ENCODE measurements at places on chromosomes 13 and 19. TPM values are rescaled to one million over a fixed set of nuclear protein-coding genes. Genes with fewer than 3 reads are reported as not detected.

The TMEM190 gene
- 3.7 TPM for total RNA-seq

The MAB21L1 gene
- 48.7 TPM for total RNA-seq

The GIPC1 gene
- total RNA-seq, result 53.4 TPM

- DNase-seq, result no peak
Observed at GRCh38 chr13:44294876-44295275, 78.7 kb upstream of the SERP2 start.

DNA sequence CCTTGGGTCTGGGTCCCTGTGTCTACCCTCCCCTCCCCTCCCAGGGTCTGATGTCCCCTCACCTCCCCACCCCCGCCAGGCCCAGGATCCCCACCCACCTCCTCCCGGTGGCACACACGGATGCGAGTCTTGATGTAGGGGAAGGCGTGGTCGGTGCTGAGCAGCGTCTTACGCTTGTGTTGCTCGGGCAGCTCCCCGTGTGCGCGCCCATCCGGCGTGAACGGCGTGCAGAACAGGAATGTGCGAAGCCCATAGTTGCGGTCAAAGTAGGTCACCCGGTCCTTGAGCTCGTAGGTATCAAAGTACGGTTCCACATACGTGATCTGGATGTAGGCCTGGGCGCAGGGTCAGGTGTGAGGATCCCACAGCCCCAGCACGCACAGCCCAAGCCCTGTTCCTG, 4.4 kb upstream of the KANK2 start:
- DNase-seq, result no peak

GRCh38 chr19:7177926-7178325, 108.4 kb downstream of the ZNF557 start:
- no peak for DNase-seq

The BLOC1S3 gene
- total RNA-seq, result 8.1 TPM

The RFPL4AL1 gene
- total RNA-seq, result 0.96 TPM

GRCh38 chr19:10013316-10013715, at the start of gene RDH8:
Gene RDH8, plus strand, starts transcription at chr19:10013483. Its CDS starts 15 bp downstream, at chr19:10013498.
- DNase-seq, result no peak

The CYP2F1 gene
- not detected for total RNA-seq

- no peak for DNase-seq
Observed at GRCh38 chr19:30743702-30744101, 371.5 kb downstream of the ZNF536 start.

- DNase-seq, result no peak
Observed at GRCh38 chr13:30808600-30808999, 73.3 kb downstream of the ALOX5AP start.

DNA sequence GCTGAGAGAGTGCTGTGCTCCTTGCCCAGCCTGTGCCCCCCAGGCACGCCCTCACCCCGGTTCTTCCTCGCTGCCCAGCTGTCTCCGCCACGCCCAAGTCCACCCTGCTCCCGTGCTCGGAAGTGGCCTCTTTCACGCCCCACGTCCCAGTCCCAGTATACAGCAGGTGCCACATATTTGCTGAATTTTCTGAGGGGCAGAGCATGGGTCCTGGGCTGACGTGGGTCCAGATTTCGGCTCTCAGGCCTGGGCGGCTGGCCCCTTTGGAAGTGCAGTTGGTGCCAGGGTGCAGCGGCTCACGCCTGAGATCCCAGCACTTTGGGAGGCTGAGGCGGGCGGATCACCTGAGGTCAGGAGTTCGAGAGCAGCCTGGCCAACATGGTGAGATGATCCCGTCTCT, 3.4 kb downstream of the HCN2 start:
- no peak for DNase-seq

- no peak for DNase-seq
Observed at GRCh38 chr13:70613295-70613694, 505.0 kb upstream of the KLHL1 start.

- no peak for DNase-seq
Observed at GRCh38 chr13:109314101-109314500, 472.3 kb downstream of the IRS2 start.

The FCER2 gene
- total RNA-seq, result not detected

The PSG1 gene
- not detected for total RNA-seq

DNA sequence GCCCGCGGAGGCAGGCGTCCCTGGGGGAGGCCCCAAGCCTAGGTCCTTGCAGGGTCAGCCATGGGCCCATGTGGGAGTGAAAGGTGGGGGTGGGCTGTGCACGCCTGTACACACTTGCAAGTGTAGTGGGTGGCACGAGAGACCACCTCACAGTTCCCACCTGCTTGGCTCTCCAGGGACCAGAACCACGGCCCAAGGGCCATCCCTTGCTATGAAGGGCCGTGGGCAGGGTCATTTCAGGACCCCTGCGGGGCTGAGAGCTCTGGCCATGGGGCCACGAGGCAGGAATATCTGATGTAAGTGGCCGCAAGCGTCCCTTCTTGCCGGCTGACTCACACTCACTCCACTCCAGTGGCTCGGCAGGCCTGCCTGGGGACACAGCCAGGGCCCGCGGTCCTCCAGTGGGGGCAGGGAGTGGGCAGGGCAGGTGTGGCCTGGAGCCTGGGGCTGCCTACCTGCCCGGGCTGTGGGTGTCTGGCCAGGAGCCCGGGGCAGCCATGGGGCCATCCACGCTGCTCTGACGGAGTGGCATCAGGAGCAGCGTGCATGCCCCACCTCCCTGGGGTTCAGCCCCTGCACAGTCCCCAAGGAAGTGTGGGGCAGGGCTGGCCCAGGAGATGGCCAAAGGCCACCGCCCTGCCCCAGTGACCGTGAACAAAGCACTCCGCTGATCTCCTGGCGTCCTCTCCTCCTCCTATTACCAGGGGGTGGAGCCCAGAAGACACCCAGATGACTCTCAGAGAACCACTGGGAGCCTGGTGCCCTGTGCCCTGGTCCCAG, 8.6 kb upstream of the MKNK2 start:
- peak; percentile 51 for DNase-seq

GRCh38 chr19:48133094-48133493, 22.5 kb upstream of the PLA2G4C start:
- DNase-seq, result no peak

DNA sequence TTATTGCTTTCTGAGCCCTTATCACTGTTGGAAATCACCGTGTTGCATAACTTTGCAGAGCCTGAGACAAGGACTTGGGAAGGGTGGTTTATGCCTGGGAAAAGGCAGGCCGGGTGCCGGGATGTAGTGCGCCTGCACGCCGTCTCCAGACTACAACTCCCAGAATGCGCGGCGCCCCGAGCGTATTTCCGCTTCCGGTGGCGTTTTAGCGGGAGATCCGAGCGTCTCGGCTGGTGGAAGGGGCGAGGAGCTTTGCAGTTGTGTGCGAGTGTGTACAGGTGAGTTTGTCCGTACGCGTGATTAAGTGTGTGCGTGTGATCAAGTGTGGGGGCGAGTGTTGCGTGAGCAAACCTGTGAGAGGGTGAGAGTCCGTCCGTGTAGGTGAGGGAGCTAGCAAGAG, 75.4 kb downstream of the PEG3 start:
- peak; percentile 79 for DNase-seq

The PRR19 gene
- total RNA-seq, result 1.6 TPM

The TMIGD2 gene
- total RNA-seq, result not detected

DNA sequence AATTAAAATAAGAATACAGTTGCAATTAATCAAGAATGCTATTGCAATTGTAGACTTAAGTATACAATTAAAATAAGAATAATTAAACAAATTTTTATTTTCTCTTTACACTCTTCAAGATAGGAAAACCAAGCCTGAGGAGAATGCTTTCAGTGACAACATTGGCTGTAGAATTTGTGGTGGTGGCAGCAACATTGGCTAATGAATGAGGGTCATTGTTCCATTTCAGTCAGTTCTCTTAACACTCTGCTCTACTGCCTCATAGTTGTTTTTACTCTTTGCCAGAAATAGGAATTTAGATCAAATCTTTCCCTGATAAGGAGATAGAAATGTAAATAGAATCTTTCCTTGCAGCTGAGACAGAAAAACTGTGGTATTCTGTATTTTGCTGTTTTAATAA, 391.6 kb downstream of the PCDH20 start:
- DNase-seq, result no peak

- DNase-seq, result no peak
Observed at GRCh38 chr13:100725472-100725871, 50.9 kb upstream of the TMTC4 start.

- no peak for DNase-seq
Observed at GRCh38 chr19:29923653-29924052, 18.4 kb upstream of the URI1 start.

DNA sequence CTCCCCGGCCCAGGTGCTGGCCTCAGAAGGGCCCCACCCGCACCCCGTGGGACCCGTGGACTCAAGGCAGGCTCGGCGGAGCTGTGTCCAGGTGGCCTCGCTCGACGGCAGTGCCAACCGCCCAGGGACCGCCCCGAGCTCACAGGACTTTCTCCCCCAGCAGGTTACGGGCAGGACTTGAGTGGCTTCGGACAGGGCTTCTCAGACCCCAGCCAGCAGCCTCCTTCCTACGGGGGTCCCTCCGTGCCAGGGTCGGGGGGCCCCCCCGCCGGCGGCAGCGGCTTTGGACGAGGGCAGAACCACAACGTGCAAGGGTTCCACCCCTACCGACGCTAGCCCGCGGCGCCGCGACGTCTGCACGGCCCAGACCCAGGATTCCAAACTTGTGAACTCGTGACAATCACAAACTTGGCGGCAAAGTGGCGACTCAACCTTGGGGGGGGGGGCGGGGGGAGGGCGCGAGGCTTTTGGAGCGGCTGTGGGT, 3.6 kb upstream of the RPS15 start:
- DNase-seq, result no peak

The SRRM5 gene
- 0.51 TPM for total RNA-seq

DNA sequence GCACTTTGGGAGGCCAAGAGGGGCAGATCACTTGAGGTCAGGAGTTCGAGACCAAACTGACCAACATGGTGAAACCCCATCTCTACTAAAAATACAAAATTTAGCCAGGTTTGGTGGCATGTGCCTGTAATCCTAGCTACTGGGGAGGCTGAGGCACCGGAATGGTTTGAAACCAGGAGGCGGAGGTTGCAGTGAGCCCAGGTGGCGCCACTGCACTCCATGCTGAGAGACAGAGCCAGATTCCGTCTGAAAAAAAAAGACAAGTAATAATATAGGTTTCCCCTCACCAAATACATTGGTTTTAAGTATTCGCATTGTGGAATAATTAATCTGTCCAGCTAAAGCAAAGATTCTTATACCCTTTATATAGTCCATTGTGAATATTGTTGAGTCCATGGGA, 1544.6 kb downstream of the OLFM4 start:
- no peak for DNase-seq

The CGB5 gene
- total RNA-seq, result not detected

The SLC6A16 gene
- total RNA-seq, result 6.6 TPM

GRCh38 chr19:52533901-52534300, 6.4 kb downstream of the ZNF808 start:
- no peak for DNase-seq

DNA sequence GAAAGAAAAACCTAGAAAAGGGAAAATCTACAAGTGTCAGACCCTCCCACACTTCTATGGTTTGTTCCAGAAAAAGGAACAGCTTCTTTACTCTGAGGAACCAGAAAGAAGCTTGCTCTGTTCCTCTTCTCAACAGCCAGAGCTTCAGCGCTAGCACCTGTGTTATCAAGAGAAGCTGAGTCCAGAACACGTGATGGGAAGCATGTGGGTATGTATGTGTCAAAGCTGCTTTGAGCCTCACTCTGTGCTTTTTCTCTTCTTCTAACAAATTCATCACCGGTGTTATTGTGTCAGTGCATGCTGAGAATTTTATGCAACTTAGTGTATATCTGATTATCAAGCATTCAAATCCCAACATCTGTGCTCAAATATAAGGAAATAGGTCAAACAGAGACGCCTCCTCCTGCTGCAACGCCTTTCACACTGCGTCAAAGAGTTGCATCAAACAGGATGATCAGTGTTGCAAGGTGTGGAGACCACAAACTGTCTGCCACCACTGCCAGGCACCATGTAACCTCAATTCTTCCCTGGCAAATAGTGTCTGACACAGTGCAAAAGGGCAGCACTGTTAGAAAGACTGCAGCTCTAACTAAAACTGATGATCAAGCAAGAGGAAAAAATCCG, 83.9 kb downstream of the LRRC63 start:
- DNase-seq, result no peak

The MAP4K1 gene
- total RNA-seq, result 6.3 TPM

The LIM2 gene
- total RNA-seq, result not detected

GRCh38 chr19:30047432-30047831, 105.4 kb downstream of the URI1 start:
- no peak for DNase-seq

The KASH5 gene
- 0.49 TPM for total RNA-seq

- no peak for DNase-seq
Observed at GRCh38 chr13:83825676-83826075, 56.6 kb downstream of the SLITRK1 start.

DNA sequence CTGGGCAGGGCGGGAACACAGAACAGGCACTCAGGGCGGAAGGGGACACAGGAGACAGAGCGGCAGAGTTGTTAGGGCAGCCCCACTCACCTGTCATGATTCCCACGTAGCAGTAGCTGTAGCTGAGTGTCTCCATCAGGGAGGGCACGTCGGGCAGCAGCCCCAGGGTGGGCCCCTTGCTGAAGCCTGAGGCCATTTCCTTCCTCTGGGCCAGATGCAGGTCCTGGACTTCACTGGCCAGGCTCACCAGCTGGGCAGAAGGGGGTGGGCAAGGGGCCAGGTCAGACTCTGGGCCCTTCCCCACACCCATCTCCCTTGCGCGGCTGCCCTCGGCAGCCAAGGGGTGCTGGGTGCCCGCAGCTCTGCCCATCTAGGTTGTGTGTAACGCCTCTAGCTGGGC, 5.9 kb downstream of the MBOAT7 start:
- no peak for DNase-seq

DNA sequence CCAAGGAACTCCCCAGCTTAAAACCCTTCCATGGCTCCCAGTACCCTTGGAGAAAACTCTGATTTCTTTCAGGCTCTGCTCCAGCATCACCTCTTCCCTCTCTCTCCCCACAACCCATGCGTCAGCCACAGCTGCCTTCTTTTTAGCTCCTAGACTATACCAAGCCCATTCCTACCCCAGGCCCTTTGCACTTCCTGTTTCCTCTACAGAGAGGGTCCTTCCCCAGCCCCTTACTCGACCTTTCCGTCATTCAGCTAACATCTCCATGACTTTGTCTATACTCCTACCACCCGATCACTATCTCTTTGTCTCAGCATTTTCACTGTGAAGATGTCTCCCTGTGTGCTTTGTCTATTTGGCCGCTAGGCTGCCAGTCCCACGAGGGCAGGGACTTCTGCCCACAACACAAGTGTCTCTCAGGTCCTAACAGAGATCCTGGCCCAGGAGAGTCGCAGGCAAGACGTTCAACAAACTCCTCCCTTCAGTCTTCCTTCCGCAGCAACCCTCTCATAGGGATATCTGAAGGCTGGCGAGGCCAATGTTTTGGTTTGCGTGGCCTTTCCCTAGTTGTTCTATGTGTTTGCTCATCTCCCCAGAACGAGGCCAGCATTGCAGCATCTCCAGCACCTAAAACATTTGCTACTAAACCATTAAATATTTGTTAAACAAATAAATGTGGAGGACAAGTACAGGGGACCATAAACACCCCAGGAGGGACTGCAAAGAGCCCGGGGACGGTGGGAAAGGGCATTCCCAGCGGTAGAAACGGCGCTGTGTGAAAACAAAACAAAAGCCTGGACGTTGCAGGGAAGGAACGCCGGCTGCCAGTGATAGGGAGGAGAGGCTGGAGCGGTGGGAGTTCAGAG, 816 bp downstream of the CCNP start:
- no peak for DNase-seq

GRCh38 chr13:43269037-43269481, 245.7 kb downstream of the DNAJC15 start:
- no peak for DNase-seq
